ENCODE measurements at places on chromosomes 12 and 14. TPM values are rescaled to one million over a fixed set of nuclear protein-coding genes. Genes with fewer than 3 reads are reported as not detected.

DNA sequence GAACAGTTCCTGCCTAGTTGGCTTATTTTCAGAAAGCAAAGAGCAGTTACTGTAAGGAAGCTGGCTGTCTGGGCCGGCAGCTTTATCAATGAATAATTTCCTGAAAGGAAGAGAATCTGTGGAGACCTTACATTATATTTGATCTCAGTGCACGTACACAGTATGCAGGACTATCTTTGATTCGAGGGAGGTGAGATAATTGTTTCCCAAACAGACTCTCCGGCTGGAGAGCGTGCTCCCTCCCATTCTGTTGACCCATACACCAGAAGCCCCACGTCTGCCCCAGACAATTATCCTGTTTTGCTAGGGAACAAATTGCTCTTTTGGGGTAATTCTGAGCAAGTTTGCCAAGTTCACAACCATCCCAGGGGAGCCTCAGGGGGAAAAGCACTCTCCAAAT is 1115.0 kb downstream of the VRK1 start:
- DNase-seq: no peak

DNA sequence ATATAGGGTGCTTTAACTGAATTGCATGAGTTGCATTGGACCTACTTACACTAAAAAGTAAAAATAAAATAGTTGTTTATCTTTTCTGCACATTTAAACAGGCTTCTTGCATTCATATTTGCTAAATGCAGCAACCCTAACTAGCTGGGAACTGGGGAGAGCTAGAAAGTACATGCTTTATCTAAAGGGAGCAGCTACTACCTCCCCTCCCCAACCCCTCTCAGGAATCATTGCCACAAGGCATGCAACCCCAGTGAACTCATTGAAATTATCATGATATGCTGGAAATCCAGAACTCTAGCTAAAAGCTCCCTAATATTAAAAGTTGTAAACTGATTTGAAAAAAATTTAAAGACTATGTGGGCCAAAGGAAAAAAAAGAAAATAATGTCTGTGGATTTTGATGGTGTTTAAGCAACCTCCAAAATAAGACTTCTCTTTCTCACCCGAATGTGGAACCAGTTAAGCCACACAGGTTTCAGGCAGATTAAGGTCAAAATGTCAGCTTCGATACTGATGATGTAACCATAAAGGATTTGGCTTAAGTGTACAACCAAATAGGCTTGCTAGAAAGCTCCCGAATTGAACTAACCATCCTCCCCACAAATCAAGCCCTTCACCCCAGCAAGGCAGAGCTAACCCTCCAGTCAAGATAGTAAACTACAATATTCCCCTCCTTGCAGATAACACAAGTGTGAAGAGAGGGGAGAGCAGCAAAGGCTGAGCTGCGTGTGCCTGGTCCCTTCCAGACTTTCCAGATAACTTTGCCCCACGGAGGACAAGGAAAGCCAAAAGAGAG is 13.8 kb upstream of the POC1B start:
- no peak for DNase-seq

- no peak for DNase-seq
These were observed 3.5 kb downstream of the PKP2 start for GRCh38 chr12:32893043-32893442.

- DNase-seq: no peak
These were observed 18.6 kb downstream of the LRTM2 start for GRCh38 chr12:1838994-1839365.

DNA sequence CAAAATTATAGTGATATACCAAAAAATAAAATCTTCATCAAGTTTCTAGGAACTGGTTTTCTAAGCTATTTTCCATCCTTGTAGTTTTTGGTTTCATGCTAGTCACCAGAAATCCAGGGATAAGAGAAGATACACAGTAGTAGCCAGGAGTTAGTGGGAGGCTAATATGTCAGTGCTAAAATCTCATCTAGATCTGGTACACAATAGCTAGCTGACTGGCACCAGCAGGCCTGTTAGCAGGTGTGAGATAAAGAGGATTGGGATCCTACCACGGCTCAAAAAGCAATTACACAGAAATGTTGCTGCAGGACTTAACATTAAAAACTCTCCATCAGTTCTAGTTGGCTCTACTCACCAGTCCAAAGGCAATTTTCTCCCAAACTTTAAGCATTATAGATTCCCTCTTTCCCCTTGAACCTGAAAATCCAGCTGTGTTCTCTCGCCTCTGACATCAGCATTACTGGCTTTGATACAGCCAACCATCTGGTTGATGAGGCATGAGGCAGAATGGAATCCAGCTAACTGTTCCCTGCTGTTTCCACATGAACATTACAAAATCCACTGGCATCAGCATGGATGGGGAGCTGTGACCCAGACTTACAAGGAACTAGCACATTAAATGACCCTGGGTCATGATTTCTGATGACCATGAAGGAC is 41.8 kb upstream of the CCDC196 start:
- DNase-seq: no peak

The TMEM121 gene
- 12.3 TPM for total RNA-seq

GRCh38 chr12:52630008-52630500 is 11.7 kb upstream of the KRT73 start:
- no peak for DNase-seq

Data from neural crest cell (in vitro differentiated cells).